Chondrocyte (in vitro differentiated cells): ENCODE measurements at places on chromosomes 6 and 20. TPM values are rescaled to one million over a fixed set of nuclear protein-coding genes. Genes with fewer than 3 reads are reported as not detected.

Gene C20orf202
- not detected in 3 replicates for total RNA-seq

Gene RAMACL
- 1.7 to 4.8 TPM (median 2.4 TPM) in 3 replicates for total RNA-seq

Gene RIPOR2
- total RNA-seq: 0.62 to 1.9 TPM (median 0.92 TPM) in 3 replicates

Gene TGM3
- total RNA-seq: not detected in 3 replicates

Gene ISM1
- total RNA-seq: 0.31 to 1.2 TPM (median 0.97 TPM) in 3 replicates

Gene BTBD9
- total RNA-seq: 14.0 to 15.3 TPM (median 14.8 TPM) in 3 replicates

Gene KCNK17
- not detected in 3 replicates for total RNA-seq
